Amygdala (tissue), 56 donors: ENCODE measurements at places on chromosomes 6 and 20.

DNA sequence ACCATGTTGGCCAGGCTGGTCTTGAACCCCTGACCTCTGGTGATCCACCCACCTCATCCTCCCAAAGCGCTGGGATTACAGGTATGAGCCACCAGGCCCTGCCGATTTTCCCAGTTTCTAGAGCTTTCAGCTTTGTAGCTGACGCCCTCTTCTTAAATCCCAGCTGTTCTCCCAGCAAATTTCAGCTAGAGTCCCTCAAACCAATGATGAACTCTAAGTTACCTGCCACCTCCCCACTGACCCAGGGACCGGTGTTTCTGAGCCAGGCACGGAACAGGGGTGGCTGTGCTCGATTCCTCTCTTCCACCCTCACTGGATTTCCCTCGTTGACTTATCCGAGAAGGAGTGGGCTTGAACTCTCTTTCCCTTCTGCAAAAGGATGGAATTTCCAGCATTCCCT, 39.1 kb downstream of the SUN5 start:
- DNase-seq = no peak

DNA sequence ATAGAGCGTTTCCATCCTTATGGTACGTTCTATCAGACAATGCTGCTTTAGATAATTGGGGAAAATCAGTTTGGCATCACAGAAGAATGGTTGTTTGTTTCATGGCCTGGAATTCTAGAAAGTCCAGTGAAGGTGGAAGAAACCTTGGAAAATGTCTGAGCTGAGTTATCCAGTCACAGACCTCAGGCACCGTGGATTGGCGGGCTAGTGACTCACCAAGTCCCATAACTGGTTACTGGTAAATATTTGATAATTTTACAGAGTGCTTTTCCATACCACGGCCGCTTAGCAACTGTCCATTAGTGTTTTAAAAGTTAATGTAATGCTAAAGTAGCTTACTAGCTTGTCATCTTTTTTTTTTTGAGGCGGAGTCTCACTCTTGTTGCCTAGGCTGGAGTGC, 99.4 kb downstream of the SLC35B3 start:
- DNase-seq = no peak

DNA sequence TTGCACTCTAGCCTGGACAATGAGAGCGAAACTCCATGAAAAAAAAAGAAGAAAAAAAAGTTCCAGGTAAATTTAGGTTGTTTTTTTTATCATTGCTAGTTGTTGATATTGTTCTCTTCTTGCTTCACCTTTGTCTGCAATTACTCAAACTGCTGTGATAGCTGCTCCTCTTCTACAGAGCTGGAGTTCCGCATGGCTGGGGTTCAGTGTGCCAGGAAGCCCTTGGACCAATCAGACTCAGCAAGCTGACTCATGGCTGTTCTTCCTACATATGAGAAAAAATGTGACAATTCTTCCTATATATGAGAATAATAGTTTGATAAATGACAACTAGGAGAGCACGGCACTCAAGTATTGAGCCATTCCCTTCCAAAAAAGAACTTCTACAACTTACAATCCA, 28.4 kb downstream of the DPPA5 start:
- no peak for DNase-seq

DNA sequence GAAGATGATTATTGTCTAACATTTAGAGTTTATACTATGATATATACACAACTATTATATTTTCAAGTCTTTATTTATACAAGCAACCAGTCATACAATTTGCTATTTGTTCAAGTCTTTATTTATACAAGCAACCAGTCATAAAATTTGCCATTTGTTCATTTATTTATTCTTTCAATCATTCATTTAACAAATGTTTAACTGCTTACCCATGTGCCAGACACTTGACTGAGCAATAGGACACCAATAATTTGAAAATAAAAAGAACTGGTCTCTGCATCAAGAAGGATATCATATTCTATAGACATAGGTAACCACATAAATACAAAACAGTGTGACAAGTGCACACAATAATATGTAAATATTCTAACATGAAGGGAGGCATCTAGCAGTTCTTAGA, 20.3 kb downstream of the GRIK2 start:
- DNase-seq = no peak

DNA sequence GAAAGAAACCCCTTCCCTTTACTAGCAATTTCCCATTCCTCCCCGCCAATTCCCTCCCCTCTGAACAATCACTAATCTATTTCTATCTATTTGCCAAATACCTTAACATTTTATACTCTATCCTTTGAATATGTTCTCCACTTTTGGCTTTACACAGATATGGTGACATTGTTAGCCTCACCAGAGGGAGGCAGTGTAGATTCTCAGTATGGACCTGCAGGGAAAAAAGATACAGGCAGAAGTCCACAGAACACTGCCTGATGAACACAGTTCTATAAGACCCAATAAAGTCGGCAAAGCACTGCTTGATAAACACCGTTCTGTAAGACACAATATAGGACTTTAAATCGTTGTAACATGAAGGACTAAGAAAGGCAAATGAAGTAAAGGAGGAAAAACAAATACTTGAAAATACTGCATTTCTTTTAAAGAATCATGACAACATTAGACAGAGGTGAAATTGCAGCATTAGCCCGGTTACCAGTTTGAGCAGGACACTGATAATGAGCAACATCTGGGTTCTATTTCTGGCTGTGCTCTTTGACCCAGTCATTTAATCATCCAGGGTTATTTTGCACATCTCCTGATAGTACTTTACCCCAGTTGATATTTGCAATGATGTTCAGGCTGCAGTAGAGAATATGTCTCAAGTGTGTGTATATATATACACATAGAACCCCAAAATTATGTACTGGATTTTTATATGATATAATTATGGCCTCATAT, 296.8 kb downstream of the UTRN start:
- DNase-seq = no peak

- no peak for DNase-seq
Measured at GRCh38 chr6:45175272-45175671, 152.9 kb upstream of the RUNX2 start.

DNA sequence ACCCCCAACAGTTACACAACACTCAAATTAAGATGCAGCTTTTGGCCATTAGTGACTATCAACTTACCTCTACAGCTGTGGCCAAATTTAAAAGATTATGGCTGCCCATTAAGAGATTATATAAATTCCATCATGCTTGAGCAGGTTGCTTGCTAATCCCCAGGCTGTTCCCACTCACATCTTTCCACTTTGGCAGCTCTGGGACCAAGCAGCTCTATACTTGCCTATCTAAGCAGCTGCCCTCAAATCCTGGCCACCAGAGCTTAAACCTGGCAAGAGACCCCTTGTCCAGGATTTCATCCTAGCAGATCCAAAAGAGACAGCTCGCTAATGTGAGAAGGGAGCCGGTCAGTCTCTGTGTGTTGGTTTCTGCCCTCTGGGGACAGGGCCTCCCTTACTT, 127.9 kb downstream of the SLC23A2 start:
- no peak for DNase-seq

- DNase-seq = no peak
Measured at GRCh38 chr6:160781298-160781697, 79.3 kb downstream of the PLG start.

DNA sequence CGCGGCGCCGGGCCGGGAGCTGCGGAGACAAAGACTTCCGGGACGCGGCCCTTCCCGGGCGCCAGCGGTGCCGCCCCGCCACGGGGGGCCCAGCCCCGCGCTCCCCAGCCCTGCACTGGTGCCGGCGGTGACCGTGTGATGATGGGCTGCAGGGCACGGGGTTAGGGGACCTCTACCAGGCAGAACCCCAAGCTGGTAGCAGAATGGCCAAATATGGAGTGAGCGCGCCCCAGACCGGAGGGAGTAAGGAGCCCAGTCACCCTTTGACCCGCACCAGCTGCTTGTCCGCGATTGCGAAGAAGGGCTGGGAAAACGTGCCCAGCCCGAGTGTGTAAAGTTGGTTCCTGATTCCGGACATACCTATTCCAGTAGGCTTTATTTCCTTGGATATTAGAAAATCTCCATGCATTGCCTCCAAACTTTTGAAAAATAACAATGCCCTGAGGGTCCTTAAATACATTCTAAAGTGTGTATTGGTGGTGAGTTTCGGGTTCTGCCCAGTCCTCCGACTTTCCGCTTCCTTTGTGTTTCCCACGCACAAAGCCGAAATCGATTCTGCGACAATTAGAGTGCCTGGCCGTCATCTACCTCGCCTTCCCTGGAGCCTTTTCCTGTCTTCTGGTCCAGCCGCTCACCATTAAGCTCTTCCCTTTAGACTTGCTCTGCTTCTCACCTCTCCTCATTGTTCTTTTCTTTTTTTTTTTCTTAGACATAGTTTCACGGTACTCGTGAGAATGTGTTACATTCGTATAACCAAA, 1.1 kb downstream of the ABRACL start:
- DNase-seq = peak; percentile 21

GRCh38 chr20:52493171-52493721, 301.7 kb upstream of the ZFP64 start:
- DNase-seq = no peak

GRCh38 chr20:9886227-9886626, 47.4 kb upstream of the PAK5 start:
- DNase-seq = no peak

GRCh38 chr20:19451231-19451922, 238.9 kb downstream of the SLC24A3 start:
- DNase-seq = no peak

- DNase-seq = no peak
Measured at GRCh38 chr20:34875642-34876405, 588 bp upstream of the ACSS2 start.

- DNase-seq = no peak
Measured at GRCh38 chr6:52937908-52938307, 28.4 kb upstream of the GSTA3 start.

GRCh38 chr20:10501402-10501801, 66.3 kb downstream of the SLX4IP start:
- peak; percentile 40 for DNase-seq

DNA sequence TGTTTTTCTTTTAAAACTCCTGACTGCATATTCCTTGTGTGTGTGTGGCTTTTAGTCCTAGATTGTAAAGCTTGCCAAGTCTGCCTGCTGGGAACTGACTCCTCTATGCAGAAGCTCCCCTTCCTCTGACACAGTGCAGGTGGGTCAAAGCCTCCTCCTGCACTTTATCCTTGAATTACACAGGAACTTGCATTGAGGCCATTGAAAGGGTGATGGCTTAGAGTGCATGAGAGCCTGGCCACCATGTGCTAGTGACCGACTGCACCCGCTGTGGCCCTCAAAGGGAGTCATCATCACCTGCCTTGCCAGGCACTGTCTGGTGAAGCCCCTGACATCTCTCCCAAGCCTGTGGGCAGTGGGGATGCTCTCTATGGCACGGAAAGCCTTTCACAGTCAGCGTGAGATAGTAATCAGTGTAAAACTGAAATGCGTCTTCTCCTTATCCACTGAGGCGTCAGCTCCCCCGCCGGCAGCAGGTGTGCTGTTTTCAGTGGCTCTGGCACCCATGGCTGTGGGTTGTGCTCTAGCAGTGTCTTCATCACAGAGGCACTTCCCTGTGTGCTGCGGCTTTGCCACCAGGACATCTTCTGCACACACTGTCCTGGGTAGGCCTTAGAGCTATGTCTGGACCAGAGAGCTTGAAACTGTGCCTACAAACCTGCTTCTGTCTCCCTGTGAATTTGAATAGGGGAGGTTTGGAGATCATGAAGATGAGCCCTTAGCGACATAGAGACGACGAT, 87.9 kb downstream of the THBS2 start:
- DNase-seq = no peak

DNA sequence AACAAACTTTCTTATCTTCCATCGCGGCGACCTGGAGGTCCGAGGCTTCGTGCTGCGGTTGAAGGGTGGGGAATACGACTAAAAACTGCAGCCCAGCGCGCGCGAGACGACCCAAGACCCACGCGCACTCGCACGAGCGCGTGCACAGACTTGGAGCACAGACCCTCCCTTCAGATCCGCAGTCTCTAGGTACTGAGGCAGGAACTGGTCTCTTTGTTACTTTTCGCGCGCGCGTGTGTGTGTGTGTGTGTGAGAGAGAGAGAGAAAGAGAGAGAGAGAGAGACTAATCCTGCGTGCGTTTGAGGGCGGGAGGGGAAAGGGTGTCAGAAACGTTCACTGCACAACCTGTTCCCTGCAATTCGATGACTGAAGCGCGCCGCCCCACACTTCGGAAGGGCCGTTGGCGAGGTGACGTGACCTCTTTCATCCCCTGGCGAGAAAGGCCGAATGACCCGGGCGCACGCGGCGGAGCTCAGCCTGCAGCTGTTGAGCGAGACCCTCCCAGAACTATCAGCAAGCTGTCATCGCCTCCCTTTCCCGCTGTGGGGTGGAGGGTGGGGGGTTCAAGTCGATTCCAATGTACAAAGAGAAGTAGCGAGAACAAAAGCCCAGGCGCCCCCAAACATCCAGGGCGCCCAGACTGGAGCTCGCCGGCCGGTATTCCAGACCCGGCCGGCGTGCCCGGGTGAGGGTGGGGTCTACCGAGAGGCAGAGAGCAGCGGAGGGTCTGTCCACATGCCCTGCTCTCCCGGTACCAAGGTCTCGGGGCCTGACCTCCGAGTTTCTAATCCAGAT, 1.5 kb upstream of the TUBB2B start:
- DNase-seq = peak; percentile 37

DNA sequence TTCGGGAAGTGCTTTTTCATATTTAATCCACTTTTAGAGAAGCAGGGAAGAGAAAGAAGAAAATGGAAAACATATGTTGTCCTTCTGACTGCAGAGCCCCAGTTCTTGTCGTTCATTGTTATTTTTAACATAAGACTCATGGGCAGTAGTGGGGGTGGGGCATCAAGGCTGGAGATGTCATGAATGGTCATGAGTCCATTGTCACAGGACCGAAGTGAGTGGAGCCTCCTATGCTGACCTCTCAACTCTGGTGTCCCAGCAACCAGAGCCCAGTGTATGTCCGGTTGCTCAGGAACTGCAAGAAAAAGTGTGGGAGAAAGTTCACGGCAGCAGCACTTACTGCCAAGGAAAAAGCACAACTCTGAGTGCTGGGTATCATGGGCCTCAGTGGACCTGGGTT, 108.6 kb downstream of the BANF2 start:
- DNase-seq = no peak

- no peak for DNase-seq
Measured at GRCh38 chr6:23601811-23602345, 524.1 kb upstream of the NRSN1 start.

- no peak for DNase-seq
Measured at GRCh38 chr6:52346503-52346902, 15.4 kb upstream of the PAQR8 start.

DNA sequence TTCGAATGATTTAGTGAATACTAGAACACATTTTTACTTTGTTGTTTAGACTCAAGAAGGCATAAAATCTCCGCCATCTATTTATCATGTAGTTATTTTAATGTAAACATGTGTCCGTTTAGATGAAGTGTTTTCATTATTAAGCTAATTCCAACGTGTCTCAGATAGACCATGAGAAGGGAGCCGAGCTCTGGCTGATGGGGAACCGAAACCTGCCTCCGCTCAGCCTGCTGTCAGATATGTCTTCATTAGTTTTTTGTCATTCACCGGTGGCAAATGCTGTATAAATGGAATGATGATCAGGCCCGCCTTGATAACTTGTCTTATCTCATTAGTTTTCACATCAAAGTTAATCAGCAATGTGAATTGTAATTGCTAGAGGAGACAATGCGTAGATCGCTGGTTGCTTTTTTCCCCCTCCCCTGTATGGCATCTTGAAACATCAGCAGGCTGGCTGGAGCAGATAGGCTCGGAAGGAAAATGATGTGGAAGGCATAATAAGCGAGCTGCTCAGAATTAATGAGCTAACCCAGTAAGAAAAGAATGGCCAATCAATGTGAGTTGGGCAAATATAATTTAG, 136.4 kb downstream of the LINC00237 start:
- no peak for DNase-seq

GRCh38 chr6:24520929-24521546, 26.3 kb downstream of the ALDH5A1 start:
- DNase-seq = no peak

GRCh38 chr6:163165922-163166321, 248.6 kb upstream of the QKI start:
- peak; percentile 37 for DNase-seq
